ENCODE measurements at places on chromosomes 6 and 20.

DNA sequence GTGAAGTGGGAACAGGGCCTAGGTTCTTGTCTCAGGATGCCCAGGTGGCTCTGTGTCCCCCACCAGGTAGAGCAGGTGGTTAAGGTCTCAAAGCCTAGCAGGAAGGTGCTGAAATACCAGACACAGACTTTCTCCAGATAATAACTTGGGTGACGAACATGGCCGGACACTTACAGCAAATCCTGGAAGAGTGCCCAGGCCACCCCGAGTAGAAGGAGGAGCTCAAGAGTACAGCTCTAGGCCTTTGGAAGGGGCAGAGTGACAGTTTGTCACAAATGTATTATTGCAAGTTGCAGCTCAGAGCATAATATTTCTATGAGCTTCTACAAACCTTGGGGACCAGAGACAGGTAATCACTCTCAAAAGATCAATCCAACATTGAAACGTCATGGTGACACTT lies 251.6 kb upstream of the SOX4 start:
- no peak for DNase-seq

- DNase-seq: no peak
These were observed 249.5 kb downstream of the BCKDHB start for GRCh38 chr6:80356000-80356399.

- no peak for DNase-seq
These were observed 60.6 kb upstream of the IL20RA start for GRCh38 chr6:137105375-137105774.

DNA sequence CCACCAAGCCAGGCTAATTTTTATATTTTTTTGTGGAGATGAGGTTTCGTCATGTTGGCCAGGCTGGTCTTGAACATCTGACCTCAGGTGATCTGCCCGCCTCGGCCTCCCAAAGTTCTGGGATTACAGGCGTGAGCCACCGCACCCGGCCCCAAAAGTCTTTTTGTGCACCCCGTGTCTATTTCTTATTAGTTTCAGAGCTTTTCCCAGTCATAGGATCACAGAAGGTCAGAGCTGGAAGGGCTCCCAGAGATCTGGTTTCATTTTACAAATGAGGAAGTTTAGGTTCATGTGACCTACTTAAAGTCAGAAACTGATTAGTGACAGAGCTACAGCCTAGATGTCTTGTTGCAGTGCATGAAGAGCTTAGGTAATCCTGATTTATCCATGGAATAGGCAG lies 1.6 kb upstream of the OGFRL1 start:
- no peak for DNase-seq

GRCh38 chr6:139939189-139939979 lies 564.9 kb upstream of the CITED2 start:
- DNase-seq: no peak

- no peak for DNase-seq
These were observed at the start of gene BMP5 for GRCh38 chr6:55875400-55875799. TSS of gene BMP5 (minus strand) at chr6:55875590. CDS start at chr6:55874865, 725 bp downstream.

DNA sequence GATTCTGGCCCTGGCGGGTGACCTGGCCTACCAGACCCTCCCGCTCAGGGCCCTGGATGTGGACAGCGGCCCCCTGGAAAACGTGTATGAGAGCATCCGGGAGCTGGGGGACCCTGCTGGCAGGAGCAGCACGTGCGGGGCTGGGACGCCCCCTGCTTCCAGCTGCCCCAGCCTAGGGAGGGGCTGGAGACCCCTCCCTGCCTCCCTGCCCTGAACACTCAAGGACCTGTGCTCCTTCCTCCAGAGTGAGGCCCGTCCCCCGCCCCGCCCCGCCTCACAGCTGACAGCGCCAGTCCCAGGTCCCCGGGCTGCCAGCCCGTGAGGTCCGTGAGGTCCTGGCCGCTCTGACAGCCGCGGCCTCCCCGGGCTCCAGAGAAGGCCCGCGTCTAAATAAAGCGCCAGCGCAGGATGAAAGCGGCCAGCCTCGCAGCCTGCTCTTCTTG lies 868 bp upstream of the SLC2A4RG start:
- no peak for DNase-seq

- peak; percentile 23 for DNase-seq
These were observed 2.3 kb downstream of the PXDC1 start for GRCh38 chr6:3749067-3749841.

- no peak for DNase-seq
These were observed 221.3 kb downstream of the CBLN4 start for GRCh38 chr20:55784036-55784435.

DNA sequence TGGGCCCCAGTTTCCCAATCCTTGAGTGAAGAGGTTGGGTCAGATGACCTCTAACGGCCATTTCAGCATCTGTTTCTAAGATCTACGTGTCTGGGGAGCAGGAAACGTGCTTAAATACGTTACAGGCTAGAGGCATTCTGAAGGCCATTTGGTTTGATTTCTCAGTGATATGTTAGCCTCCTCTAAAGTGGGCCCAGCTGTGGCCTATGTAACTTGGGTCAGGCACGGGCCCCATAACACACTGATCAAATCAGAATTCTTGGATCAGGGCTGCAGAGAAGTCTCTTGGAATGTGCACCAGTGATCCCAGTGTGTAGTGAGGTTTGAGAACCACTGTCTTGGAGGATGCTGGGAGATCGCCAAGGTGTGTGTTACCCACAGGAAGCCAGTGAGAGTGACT lies 36.1 kb upstream of the TGM3 start:
- no peak for DNase-seq

- no peak for DNase-seq
These were observed 53.4 kb downstream of the PTCHD4 start for GRCh38 chr6:48057601-48058000.

DNA sequence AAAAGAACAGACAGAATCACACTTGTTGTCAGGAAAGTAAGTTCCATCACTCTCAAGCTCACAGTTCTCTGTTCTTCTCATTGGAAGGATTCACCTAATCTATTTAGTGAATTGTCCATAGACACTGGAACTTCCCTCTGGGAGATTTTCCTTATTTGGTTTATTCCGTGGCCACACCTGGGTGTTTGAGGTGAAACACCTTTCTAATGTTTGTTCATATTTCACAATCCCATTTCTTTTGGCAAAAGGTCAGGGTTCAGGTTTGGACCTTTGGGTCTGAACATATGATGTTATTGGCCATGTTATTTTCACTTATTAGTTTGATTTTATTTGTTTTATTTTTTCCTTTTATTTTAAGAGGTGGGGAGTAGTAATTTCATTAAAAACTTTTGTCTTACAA lies 4.0 kb downstream of the MAS1L start:
- no peak for DNase-seq

DNA sequence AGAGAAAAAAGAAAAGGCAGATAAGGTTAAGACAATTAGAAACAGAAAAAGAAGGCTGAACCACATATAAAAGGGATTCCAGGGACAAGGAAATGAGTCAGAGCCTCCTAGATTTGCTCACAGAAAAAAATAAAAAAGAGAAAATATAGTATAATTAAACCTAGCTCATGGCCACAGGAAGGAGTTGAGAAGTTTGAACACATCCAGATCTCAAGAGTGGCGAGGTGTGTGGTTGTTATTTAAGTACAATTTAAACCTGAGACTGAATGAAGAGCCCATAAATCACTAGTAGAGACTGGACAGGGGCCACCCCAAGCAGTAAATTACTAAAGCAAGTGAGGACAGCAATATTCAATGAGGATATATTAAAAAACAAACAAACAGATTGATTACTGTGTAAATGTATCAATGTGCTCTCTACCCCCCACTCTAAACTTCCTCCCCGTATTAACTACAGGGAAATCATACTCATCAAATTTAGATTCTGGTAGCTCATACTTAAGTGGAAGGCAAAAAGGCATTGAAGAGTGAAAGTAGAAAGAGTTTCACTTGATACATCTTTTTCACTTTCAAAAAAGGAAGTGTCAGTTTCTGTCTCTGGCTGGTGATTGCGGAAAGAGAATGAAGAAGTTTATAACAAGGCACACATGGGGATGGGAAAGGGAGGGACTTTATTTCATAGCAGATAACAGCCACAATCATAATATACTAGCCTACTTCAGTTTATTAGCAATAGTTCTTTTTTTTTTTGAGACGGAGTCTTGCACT lies 49.3 kb upstream of the SCAF8 start:
- DNase-seq: peak; percentile 7

DNA sequence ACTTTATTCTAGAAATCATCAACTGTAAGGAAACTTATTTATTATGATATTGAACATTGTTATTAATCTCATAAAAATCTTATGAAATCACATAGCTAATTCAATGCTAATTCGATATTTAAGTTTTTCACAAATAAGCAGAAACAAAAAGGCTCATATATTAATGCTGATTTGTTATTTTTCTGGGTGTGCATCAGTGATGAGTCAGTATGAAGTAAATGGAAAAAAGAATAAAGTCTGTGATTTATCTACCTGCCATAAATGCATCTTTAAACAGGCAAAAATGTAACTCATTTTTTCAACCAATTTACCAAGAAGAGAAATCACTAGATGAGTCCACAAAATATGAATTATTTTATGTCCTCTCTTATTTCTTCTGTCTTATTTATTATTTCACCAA lies 253.5 kb downstream of the PTPRK start:
- no peak for DNase-seq

- no peak for DNase-seq
These were observed 99.0 kb upstream of the SLC24A3 start for GRCh38 chr20:19113343-19113930.

- no peak for DNase-seq
These were observed 220.8 kb upstream of the MARCKS start for GRCh38 chr6:113636357-113636824.

GRCh38 chr6:6414931-6415330 lies 94.5 kb upstream of the F13A1 start:
- DNase-seq: no peak

DNA sequence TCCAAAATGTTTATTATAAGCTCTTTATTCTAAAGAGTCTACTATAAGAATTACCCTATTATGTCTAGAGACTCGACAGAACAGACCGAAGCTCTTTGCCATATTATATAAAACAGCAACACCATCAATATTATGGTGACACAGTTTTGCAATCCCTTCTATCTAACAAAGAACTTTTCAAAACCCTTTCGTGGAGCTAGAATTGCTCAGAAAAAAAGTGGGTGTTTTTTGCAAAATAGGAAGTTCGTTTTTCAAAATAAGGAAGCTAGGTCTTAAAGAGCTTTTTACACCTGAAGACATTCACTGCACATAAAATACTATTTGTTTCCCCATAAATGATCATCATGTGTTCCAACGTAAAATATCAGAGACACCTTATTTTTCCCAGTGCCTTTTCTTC lies 240.0 kb downstream of the FOXC1 start:
- DNase-seq: no peak

DNA sequence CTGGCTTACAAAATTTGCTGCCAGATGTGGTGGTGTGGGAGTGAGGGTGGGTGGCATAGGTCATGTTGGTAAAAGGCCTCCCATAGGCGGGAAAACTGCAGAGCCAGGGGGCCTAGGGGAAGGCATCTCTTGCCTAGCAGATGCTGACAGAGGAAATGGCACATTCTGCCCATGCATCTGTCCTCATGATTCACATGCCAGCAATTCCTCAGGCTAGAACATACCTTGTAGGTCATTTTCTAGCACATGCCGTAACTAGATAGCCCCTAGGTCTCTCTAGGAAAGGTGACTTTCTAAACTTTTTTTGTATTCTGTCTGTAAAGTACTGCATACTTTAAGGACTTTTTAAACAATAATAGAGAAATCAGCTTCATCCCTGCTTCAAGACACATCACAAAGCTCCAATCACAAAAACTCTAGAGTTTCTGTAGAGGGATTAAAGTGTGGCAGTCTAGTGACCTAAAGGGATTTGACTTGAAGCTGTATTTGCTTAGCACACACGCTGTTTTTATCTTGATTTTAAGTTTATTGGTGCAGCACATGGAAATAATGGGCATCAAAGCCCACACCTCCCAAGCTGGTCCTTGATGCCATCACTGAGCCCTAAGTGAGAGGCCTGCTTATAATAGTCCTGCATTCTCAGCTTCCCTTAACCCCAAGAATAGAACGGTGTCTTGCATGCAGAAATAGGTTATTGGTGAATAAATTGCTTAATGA lies 55.2 kb downstream of the ANKEF1 start:
- no peak for DNase-seq

All from NCI-H2029 treated with DMSO at 0.1 percent for 48 hours (cell line).